ENCODE measurements at places on chromosomes 5 and 9. TPM values are rescaled to one million over a fixed set of nuclear protein-coding genes. Genes with fewer than 3 reads are reported as not detected.

Gene TRPM6
- total RNA-seq, result 0.52 TPM

Gene CMBL
- 7.8 TPM for total RNA-seq

Gene NOXA1
- total RNA-seq, result 3.4 TPM

Gene CMYA5
- 5.1 TPM for total RNA-seq

Gene KCNV2
- not detected for total RNA-seq

Gene SPINK6
- not detected for total RNA-seq

Gene PCDHB9
- total RNA-seq, result 2.9 TPM

Gene GNG10
- total RNA-seq, result 49.1 TPM

Gene POMT1
- total RNA-seq, result 39.2 TPM

Gene LECT2
- total RNA-seq, result not detected

Gene TAF11L13
- total RNA-seq, result not detected

Gene GABRP
- not detected for total RNA-seq
